ENCODE measurements at places on chromosomes 7 and 10. TPM values are rescaled to one million over a fixed set of nuclear protein-coding genes. Genes with fewer than 3 reads are reported as not detected.

DNA sequence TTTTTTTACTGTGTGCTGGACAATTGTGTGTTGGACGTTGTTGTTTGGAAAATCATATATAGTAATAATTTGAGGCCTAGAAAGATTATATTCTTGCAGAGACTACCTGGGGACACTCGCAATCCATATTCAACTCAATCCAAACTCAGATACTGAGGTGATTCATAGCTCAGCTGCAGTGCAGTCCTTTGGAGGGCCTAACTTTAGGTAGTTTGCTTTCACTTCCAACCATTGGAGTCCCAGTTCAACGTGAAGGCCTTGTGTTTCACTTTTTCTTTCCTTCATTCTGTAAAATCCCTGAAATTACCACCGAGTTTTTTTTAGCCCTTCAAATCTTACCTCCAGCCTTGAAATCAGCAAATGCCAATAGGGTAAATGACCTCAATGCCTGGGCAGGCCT, 32.3 kb downstream of the ATRNL1 start:
- no peaks in the 10 kb centered on the region for H3K36me3 ChIP-seq
- H3K4me3 ChIP-seq: no peak overlapping the region
- no peak overlapping the region for H3K27ac ChIP-seq

GRCh38 chr10:34046506-34047034, 712.1 kb upstream of the NRP1 start:
- H3K27me3 ChIP-seq: no peaks in the 10 kb centered on the region
- no peaks in the 10 kb centered on the region for H3K36me3 ChIP-seq
- H3K27ac ChIP-seq: no peak overlapping the region
- no peak overlapping the region for H3K4me3 ChIP-seq
- no peak for DNase-seq
- no peaks in the 10 kb centered on the region for H3K4me1 ChIP-seq

- H3K36me3 ChIP-seq: no peaks in the 10 kb centered on the region
- H3K4me1 ChIP-seq: no peaks in the 10 kb centered on the region
- H3K4me3 ChIP-seq: no peak overlapping the region
- no peaks in the 10 kb centered on the region for H3K27me3 ChIP-seq
- H3K27ac ChIP-seq: no peak overlapping the region
Measured at GRCh38 chr7:80981405-80981804, 62.6 kb upstream of the SEMA3C start.

DNA sequence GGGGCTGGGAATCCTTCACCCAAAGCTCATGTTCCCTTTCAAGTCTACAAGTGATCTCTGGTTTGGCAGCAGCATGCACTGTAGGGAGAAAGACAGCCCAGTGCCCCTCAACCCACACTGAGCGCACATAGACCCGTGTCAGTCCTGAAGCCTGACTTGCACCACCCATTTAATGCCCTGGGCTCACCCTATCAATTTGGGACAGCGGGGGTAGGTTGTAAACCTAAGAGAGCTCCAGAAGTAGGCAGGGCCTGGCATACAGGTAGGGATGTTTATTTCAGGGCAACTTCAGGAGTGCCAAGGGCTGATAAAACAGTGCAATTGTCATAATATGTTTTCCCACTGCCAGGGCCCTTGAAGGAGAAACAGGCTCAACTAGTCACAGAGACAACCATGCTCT, 3.5 kb upstream of the ATP6V0E2 start:
- H3K36me3 ChIP-seq: peaks cover 26% of the 10 kb centered on the region
- no peak overlapping the region for H3K4me3 ChIP-seq
- H3K27me3 ChIP-seq: no peaks in the 10 kb centered on the region
- H3K27ac ChIP-seq: peak overlapping the region; percentile 95
- peaks cover 77% of the 10 kb centered on the region for H3K4me1 ChIP-seq
- DNase-seq: no peak

GRCh38 chr7:37149051-37149772, 299.5 kb downstream of the ELMO1 start:
- H3K36me3 ChIP-seq: peaks cover 47% of the 10 kb centered on the region
- H3K27me3 ChIP-seq: no peaks in the 10 kb centered on the region
- DNase-seq: no peak
- no peak overlapping the region for H3K27ac ChIP-seq
- H3K4me1 ChIP-seq: no peaks in the 10 kb centered on the region

- no peaks in the 10 kb centered on the region for H3K27me3 ChIP-seq
Measured at GRCh38 chr7:2956076-2956475, 87.6 kb downstream of the CARD11 start.

DNA sequence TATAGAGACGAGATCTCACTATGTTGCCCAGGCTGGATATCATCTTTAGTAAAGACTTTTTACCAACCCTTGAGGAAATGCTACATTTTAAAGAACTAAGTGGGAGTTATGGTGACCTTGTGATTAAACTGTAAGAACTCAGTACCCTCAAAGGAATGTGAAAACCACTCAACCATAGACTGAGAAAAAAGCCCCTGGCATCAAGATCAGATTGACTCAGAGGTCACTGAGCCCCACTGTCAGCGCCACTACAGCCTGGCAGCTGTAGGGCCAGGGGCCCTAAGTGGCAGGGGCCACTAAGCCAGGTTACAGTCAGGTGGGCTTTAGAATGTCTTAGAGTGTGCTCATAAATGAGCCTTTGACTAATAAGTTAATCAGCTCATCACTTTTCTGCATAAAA, 55.9 kb downstream of the APBB1IP start:
- peak overlapping the region; percentile 20 for H3K27ac ChIP-seq
- peaks cover 64% of the 10 kb centered on the region for H3K36me3 ChIP-seq
- DNase-seq: no peak
- H3K27me3 ChIP-seq: no peaks in the 10 kb centered on the region
- peaks cover 29% of the 10 kb centered on the region for H3K4me1 ChIP-seq

SPDYE6 gene
- total RNA-seq: not detected

- no peaks in the 10 kb centered on the region for H3K27me3 ChIP-seq
- H3K4me3 ChIP-seq: no peak overlapping the region
- no peak for DNase-seq
- H3K4me1 ChIP-seq: peaks cover 81% of the 10 kb centered on the region
- no peak overlapping the region for H3K27ac ChIP-seq
Measured at GRCh38 chr10:73863039-73863817, 11.1 kb downstream of the CAMK2G start.

Measured in activated naive CD8-positive, alpha-beta T cell treated with anti-CD3 and anti-CD28 coated beads for 36 hours (primary cell).